8988T (cell line): ENCODE measurements at places on chromosomes 3 and 15.

- DNase-seq = no peak
These were observed 18.6 kb upstream of the ZBTB20 start for GRCh38 chr3:115165701-115166100.

DNA sequence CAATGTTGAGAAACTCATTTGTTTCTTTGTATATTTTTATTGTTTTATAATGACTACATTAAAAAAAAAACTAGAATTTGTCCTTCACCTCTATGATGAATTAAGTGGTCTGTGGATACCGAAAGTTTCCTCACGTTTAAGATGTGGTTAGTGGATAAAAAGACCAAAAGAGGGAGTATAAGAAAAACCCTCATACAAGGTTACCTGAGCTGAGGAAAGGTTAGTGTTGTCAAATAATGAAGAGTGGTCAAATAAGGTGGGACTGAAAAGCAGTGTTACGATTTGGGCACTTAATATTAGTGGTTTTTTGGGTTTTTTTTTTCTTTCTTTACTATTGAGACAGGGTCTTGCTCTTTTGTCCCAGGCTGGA is 21.2 kb downstream of the RASA2 start:
- DNase-seq = no peak

GRCh38 chr3:152405915-152406802 is 137.4 kb downstream of the MBNL1 start:
- no peak for DNase-seq

- DNase-seq = no peak
These were observed 83.4 kb upstream of the RNU6-1 start for GRCh38 chr15:67922971-67923945.

- peak; percentile 43 for DNase-seq
These were observed 569 bp upstream of the ALDH1A3 start for GRCh38 chr15:100879061-100879463.

DNA sequence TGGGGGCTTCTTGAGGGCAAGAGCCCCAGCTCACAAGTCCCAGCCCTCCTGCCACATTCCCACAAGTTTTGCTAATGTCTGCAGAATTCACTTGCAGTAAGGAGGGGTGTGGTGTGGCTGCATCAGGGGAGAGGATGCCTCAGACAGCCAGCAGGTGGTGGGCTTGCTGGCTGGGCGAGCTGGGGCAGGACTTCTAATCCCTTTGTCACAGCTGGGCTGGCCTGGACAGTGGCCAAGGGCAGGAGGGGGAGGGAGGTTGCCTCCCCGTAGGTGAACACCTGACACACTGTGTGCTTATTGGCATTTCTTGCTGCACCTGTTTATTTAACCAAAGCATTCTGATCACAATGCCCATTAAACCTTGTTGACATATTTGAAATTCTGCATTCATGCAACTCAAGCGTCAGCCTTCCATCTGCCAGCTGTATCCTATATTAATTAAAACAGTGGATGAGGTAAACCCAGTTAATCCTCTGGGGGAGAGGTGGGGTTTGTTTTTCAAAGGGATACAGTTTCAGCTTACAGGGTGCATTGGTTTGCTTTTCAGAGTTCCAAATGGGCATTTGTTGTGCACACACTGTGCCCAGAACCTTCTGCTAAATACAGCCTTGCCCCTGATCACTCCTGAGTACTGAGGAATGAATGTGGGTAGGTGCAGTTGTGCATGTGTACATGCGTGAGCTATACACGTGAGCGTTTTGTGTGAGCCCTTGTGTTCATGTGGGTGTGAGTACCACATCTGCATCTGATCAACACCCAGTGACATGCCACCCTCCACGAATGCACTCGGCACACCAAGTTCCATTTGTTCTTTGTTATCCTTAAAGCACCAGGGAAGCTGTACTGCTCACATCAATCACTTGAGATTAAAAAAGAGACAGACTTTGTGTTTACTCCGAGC is 268.7 kb downstream of the XXYLT1 start:
- peak; percentile 83 for DNase-seq

- DNase-seq = no peak
These were observed 14.3 kb upstream of the P2RY12 start for GRCh38 chr3:151398895-151399294.

DNA sequence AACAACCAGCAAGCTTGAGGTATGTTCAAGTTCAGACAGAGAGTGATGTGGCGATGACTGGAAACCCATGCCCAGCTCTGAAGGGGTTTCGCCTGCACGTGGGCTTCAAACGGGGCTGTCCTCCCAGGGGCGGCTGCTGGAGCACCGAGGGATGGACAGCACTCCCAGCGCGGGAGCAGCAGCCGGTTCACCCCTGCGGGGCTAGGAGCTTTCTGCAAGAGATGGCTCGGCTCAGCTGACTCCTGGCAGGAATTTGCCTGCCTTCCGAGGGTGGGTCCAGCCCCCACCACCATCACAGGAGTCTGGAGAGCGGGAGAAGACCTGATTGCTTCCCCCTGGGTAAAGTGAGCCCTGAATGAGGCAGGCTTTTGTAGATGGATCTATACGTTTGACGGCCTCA is 66.9 kb downstream of the ASB7 start:
- no peak for DNase-seq

GRCh38 chr15:87826119-87826747 is 430.3 kb downstream of the NTRK3 start:
- DNase-seq = no peak

GRCh38 chr15:40764629-40765103 is 798 bp downstream of the GCHFR start:
- no peak for DNase-seq

DNA sequence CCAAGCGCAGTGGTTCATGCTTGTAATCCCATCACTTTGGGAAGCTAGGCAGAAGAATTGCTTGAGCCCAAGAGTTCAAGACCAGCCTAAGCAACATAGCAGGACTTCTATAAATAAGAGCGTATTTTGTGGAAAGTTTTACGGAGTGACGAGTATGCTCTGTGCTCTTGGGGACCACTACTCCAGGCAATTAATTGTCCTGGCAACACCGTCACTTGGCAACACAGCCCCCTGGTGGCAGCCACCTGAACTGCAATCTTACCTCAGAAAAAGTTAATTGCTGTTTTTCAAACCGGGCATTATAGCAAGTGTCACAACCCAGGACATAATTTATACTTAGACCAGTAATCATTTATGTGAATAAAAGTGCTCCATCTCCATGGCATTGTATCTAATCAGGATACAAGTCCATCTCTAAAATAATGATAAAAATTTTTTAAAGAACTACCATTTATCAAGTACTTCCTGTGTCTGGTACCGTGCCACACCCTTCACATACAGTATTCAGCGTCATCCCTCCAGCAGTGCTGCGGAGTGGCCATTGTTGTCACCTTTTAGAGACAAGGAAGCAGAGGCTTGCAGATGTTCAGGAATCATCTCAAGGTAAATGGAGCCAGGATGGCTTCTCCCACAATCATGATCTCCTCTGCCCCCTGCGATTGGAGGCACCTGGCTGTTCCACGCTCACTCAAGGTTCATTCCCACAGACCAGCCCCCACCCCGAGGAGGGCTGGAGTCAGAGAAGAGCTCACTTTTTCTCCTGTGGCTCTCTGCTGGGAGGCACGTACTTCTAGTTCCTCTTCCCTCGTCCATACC is 34.5 kb downstream of the PLA2G4D start:
- DNase-seq = no peak
